T-helper 22 cell (primary cell): ENCODE measurements at places on chromosomes 3 and 15.

DNA sequence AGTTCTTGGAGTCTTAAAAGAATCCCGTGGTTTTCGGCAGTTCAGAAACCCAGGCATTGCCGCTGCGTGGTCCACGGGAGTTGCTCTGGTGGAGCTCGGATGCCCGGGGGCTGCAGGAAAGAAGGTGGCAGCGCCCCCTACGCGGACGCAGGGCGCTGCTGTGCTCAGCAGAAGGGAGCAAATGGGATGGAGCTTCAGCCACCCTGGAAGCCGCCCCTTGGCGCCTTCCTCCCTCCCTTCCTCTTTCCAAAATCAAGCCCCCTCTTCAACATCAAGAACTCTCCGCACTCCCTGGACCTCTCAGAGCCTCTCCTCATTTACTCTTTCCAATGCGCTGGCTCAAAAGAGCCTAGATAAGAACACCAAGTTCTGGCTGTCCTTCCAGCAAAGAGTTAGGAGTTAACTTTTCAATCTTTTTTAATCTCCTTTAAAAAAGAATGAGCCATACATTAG, 880 bp upstream of the CHRNA7 start:
- no peak for DNase-seq

DNA sequence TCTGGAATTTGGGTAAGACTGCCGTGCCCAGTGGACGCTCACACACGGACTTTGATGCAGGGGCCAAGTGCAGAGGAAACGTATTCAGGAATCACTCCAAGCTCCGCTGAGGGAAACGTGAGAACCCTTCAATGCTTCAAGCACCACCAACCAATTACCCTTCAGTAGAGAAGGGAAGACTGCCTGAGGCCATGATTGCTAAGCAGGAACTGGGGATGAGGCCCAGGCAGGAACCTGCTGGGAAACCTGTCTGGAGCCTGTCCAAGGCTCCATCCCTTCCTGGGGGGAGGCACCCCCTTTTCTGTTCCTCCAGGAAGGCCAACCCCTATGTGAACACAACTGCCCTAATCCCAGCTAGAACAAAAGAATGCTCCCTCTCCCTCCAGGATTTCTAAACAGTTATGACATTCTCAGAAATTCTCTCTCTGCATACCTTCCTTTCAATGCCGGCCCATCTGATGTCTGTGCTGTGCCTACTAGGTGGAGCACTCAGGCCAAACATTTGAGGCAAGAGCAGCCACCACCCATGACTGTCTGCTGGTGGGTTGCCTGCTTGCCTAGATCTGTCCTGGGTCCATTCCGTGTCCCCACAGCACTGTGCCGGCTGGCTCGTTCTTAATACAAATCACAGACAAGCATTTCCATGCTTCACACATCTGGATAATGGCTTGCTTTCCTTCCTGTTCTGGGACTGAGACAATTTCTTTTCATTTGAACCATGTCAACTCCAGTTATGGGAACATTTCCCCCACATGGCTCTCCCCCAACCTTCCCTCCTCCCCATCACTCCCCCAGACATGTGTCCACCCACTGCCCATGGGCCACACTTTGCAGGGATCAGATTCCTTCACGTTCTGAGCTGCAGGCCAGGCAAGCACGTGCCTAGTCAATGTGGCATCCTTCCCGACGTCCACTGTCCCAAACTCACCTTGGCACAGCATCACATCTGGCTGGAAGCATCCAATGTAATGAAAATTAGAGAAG, 149.4 kb downstream of the ADAMTS17 start:
- DNase-seq: no peak

DNA sequence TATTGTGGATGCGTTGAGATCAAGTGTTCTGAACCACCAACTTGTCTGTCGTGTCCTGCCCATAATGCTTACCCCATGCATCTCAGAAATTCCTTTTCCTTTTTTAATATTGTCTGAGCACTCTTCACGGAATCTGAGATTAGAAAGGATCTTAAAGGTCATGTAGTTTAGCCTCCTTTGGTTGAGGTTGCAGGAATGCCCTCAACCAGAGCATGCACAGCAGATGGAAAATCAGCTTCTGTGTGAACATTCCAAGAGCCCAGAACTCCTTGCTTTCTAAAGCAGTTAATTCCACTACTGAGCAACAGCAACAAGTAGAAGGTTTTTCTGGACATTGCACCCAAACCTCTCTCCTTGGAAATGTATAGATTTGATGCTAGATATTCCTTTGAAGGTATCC, 153.7 kb downstream of the TPRG1 start:
- no peak for DNase-seq

GRCh38 chr15:63243776-63244175, 33.6 kb upstream of the APH1B start:
- no peak for DNase-seq

- peak; percentile 18 for DNase-seq
Measured at GRCh38 chr3:13427662-13428603, 7.8 kb upstream of the NUP210 start.

DNA sequence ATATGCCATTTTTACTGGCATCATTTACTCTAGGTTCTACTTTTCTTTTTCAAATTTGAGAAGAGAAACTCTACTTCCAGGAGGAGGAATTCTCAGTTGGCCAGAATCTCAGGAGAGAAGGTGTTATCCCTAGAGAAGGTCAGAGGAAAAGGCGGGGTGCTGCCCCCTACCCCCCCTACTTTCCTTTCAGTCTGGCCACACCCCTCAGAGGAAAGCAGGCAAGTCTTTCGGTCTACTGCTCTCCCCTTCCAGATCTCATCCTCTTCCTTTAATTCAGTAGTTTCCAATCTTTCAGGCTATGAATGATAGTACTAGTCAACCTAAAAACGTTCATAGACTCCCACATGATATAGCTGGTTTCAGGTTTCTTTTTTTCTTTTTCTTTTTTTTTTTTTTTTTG, 366.5 kb upstream of the TBL1XR1 start:
- no peak for DNase-seq

GRCh38 chr3:172688588-172688987, 22.3 kb downstream of the NCEH1 start:
- DNase-seq: no peak

GRCh38 chr15:93235269-93235668, 146.3 kb upstream of the RGMA start:
- DNase-seq: no peak

DNA sequence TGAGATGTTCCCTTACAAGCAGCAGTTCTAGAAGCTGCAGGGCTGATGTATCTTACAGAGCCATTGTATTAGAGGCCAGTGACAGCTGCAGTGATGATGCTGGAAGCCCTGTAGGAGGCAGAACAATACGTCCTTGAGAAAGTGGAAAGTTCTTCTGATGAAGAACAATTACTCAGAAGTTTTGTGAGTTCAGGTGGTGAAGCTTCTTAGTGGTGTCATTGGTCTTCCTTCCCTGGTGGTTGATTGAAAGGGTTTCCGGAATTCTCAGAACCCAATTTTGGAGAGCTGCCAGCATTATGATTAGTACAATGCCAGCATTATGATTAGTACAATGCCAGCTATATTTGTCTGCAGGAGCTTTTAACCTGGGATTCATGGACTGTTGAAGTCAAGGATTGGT, 356.4 kb downstream of the MFSD1 start:
- no peak for DNase-seq

DNA sequence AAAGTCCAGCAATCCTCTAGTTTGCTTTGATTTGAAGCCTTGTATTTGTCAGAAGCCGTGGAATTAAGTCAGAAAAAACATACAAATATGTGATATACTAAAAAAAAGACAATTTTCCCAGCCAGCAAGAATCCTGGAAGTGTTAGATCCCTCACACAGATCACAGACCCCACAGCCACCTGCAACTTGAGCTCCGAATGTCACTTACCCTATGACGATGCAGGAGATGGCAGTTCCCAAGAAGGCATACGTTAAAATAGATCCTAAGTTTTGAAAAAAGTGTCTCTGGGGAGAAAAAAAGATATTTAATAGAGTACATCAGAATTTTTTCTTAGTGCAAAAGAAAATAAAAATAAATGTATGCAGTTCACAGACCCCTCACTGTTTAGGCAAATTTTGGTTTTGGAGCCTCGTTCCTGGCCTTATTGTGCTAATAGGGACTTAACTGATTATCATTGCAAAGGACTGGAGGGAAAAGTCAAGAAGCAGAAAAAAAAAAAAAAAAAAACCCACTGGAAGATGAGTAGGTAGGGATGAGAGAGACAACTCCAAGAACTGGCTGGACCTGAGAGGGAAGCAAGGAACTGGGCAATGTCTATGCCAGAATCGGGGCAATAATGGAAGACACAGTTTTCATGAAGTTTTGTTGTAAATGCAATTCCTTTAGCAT, 53.3 kb downstream of the SLC9A9 start:
- DNase-seq: no peak

- DNase-seq: no peak
Measured at GRCh38 chr3:4448187-4448586, 18.9 kb downstream of the SUMF1 start.

- DNase-seq: no peak
Measured at GRCh38 chr3:155179437-155179827, 99.3 kb downstream of the MME start.

DNA sequence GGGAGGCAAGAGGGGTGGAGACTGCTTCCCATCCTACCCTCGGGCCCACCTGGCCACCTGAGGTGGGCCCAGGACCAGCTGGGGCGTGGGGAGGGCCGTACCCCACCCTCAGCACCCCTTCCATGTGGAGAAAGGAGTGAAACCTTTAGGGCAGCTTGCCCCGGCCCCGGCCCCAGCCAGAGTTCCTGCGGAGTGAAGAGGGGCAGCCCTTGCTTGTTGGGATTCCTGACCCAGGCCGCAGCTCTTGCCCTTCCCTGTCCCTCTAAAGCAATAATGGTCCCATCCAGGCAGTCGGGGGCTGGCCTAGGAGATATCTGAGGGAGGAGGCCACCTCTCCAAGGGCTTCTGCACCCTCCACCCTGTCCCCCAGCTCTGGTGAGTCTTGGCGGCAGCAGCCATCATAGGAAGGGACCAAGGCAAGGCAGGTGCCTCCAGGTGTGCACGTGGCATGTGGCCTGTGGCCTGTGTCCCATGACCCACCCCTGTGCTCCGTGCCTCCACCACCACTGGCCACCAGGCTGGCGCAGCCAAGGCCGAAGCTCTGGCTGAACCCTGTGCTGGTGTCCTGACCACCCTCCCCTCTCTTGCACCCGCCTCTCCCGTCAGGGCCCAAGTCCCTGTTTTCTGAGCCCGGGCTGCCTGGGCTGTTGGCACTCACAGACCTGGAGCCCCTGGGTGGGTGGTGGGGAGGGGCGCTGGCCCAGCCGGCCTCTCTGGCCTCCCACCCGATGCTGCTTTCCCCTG, 2.2 kb upstream of the FES start:
- DNase-seq: no peak

DNA sequence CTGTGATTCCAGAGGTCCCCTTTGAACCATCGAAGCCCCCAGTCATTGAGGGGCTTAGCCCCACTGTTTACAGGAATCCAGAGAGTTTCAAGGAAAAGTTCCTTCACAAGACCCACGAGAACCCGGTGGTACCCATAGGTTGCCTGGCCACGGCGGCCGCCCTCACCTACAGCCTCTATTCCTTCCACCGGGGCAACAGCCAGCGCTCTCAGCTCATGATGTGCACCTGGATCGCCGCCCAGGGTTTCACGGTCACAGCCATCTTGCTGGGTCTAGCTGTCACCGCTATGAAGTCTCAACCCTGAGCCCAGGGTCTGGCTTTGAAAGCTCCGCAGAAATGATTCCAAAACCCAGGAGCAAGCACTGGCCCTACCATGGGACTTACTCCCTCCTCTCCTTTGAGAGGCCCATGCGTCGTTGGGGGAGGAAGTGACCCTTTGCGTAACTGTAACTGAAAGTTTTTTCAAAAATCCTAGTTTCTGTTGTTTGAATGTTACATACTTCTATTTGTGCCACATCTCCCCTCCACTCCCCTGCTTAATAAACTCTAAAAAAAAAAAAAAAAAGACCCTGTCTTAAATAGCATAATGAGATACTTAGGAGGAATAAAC, 85.1 kb upstream of the CSPG5 start:
- no peak for DNase-seq

DNA sequence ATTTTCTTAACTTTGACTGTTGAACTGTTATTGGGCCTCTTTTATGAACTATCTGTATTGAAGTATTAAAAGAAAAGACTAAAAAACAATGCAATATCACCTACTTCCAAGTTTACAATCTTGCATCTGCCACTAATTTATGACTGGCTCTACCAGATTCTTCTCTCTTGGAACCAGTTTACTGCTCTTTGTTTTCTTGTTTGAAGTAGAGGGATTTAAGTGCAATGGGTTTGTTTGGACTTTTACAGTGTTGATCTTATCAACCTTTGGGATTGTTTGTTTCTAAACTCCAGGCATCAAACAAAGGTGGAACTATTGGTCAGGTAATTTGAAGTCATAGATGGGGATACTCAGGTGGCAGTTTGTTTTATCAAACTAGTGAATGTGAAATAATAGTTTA, 43.0 kb upstream of the MEIS2 start:
- no peak for DNase-seq

- DNase-seq: no peak
Measured at GRCh38 chr3:4756057-4756775, 223.0 kb upstream of the BHLHE40 start.

DNA sequence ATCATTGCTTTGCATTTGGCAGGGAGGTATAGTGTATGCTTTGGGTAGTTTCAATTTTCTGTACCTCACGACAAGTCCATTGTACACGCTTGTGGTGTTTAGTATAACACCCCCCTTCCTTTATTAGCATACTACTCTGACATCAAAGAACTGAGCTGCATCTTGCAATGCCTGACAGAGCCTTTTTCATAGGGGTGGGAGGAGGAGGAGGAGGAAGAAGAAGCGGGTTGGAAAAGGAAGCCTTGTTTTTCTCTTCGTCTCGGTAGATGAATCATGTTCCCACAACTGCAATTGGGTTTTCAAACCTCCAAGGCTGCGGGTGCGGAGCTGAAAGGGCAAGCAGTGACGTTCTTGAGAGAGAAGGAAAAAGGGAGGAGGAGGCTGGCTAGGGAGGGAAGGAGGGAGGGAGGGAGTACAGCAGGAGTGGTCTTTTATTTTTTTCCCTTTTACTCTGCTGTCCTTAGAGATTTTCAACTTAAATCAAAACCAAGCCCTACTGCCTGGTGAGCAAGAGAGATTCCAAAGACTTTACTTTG, 175.7 kb downstream of the KLHL25 start:
- DNase-seq: peak; percentile 58

- DNase-seq: no peak
Measured at GRCh38 chr3:127200086-127200691, 7.3 kb downstream of the PRR23E start.

- no peak for DNase-seq
Measured at GRCh38 chr3:7271631-7272030, 410.7 kb downstream of the GRM7 start.

DNA sequence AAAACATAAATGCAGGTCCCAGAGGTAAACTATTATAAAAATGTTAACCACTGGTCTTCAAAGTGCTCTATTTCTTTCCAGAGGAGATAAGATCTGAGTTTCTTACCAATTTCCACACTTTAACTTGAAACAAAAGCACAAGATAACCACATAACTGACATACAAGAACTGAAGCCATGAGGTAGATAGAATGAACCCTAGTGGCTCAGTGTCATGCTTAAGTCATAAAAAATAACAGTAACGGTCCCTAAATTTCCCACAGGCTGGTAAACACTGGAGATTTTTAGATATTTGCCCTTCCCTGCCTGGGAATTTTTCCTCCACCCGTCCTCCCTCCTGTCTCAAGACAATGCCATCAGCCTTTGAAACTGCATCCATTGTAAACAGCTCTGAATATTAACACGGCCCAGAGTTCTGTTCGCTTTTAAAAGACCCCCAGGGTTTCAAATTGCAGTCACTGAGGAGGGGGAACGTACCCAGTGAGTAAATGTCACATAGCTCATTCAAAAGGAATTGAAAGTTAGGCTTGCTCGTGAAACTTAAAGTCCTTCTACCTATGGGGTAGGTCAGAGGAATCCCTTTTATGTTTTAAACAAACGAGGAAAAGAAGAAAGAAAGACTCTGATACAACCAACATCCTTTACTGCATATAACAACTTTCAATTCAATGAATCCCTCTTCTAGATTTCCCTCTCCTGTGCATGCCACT, 5.7 kb downstream of the LRIG1 start:
- no peak for DNase-seq
